AML-193 (cell line): ENCODE measurements at places on chromosomes 6 and 20.

GRCh38 chr6:97026298-97026697, 101.8 kb downstream of the KLHL32 start:
- DNase-seq = no peak

- no peak for DNase-seq
These were observed 757.0 kb upstream of the MMS22L start for GRCh38 chr6:98039904-98040607.

- peak; percentile 55 for DNase-seq
These were observed 112.0 kb upstream of the BEND6 start for GRCh38 chr6:56842686-56843475.

DNA sequence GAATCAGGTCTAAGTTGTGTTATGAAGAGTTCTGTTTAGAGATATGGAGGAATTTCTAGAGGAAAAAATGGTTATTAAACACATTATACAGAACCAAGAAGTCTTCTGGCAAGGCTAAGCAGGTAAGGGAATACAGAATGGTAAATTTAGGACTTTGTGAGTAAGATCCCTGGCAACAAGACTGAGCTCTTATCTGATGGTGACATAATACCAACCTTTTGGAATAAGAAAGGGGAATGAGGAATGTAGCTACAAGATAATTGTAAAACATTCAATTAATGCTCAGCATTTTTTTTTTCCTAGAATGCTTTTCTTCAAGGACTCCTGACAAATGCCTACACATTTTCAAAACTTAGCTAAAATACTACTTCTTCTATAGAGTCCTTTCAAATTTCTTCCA, 51.8 kb downstream of the CYB5R4 start:
- DNase-seq = no peak

GRCh38 chr20:8156235-8157079, 24.4 kb downstream of the PLCB1 start:
- DNase-seq = no peak

DNA sequence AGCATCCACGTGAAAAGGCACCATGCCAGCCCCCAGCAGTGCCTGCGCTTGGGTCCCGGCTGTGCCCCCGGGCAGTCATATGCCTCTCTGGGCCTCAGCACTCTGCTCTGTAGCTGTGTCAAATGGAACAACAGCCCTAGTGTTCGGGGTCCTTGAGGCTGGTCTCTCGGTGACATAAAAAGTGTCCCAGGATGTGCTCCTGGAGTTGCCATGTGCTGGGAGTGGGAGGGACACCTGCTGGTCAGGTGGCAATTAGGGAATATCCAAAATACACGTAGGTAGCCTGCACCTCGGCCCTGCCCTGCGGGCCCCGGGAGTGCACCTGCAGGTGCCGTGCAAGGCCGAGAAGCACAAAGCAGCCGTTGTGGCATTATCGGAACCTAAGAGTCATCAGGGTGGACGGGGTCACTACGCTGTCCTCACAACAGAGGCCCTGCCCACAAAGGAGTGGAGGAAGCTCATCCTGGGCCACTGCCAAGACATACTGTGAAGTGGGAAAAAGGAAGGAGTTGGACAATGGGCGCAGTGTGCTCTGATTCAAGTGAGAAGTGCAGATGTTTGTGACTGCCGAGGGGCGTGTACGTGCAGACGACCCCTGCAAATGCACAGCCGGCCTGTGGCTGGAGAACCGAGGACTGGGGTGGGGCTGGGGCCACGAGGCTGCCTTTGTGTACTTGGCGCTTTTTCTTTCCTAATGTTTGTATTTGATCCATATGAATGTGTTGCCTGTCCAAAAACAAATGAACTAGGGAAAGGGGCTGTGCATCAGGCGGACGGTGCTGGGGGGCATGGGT, 24.6 kb downstream of the SLCO4A1 start:
- no peak for DNase-seq

GRCh38 chr20:4813076-4813862, 91.6 kb downstream of the PRND start:
- DNase-seq = no peak

DNA sequence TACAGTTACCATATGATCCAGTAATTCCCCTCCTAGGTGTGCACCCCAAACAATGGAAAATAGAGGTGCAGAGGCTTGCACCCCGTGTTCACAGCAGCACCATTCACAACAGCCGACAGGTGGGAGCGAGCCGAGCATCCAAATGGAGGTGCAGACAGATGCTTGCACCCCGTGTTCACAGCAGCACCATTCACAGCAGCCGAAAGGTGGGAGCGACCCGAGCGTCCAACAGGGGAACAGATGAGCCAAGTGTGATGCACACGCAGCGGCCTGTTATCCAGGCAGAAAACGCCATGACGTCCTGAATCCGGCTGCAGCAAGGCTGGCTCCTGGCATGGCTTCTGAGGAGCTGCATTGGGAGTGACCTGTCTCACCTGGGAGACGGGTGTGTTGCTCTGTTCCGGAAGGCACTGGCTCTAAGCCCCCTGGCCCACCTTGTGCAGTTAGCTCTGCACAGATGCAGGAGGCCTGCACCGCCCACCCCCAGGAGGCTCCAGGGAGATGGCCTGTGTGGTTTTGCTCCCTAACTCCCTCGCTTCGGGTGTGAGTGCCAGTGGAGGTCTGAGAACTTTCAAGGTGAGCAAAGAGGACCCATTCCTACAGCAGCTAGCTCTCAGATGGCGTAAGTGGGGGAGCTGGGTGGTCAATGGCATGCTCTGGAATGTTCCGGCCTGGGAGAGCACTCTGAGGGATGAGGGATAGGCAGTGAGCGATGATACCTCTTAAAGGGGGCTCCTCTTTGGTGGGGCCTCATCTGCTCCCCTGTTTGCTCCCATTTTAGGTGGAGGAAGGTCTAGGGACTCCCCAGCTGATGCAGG, 47.8 kb upstream of the FRMD1 start:
- DNase-seq = no peak
